Stimulated activated CD4-positive, alpha-beta T cell treated with anti-CD3 and anti-CD28 coated beads, TNF-alpha, amount 100 ng/mL, for 1 hour (primary cell): ENCODE measurements at places on chromosomes 16 and 17.

GRCh38 chr16:9596788-9597187, 505.3 kb downstream of the HAPSTR1 start:
- no peak for DNase-seq

GRCh38 chr17:41512546-41513167, 6.0 kb downstream of the KRT15 start:
- DNase-seq: no peak

DNA sequence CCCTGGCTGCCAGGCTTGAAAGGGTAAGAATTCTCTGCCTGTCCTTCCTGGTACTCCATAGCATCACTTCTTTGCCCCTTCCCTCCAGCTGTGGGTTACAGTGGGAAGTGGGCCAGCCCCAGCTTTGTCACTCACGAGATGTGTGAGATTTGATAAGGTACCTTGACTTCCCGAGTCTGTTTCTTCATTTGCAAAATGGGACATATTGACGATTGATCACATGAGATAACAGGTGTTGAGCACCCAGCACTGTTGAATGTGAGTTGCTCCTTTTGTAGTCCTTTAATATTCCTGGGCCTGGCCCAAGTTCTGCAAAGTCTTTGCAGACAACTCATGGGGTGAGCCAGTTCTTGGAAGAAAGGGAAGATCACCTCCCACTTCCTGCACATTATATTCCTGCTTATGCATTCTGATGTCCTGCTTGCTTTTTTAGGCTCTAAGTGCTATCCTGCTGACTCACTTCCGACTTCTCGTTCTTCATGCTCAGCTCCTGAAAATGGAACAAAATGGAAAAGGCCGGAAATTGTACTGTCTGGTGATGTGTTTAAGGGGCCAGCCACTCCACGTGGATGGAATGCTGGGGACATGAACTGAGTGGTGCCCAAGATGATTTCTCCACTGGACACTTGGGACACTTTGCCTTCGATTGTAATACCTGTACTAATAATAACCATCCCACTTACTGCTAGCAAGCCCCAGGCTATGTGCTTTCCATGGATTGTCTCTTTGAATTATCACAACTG, 8.3 kb upstream of the NLK start:
- DNase-seq: no peak

DNA sequence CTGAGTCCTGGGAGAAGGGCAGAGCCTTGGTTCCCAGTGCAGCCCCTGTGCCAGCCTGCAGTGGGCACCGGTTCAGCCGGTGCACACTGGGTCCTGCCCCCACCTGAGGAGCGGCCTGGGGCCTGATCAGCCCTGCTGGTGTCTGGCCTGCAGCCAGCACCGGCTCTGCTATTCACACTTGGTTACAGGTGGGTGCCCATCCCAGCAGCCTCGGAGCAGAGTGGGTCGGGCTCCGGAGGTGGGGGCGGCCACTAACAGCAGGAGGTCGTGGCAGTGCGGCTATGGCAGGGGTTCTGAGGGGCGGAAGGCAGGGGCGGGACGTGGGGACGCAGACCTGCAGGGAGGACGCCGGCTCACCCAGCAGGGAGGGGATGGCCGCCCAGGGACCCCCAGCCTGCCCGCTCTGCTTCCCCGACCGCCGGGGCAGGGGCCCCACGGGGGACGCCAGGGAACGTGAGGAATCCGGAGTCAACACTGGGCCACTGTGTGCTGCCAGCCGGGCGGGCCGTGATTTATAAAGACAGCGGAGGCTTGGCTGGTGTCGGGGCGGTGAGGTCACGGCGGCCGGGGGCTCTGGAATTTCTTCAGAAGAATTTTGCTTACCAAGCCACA, 20.3 kb downstream of the METRNL start:
- DNase-seq: no peak

DNA sequence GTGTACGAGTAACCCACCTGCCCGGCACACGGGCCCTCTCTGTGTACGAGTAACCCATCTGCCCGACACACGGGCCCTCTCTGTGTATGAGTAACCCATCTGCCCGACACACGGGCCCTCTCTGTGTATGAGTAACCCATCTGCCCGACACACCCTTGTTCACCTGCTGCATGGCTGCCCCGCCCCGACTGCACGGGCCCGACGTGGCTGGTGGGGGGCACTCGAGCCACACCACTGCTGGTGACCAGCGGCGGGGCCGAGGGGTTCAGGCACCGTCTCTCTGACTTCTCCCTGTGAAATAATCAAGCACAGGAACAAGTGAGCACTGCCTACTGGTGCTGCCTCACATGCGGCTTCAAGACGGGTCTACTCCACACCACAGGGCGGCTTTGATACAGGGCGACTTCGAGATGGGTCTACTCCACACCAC, 22.1 kb downstream of the MAP1LC3B start:
- no peak for DNase-seq

- no peak for DNase-seq
Observed at GRCh38 chr17:75124041-75124818, 7.3 kb downstream of the NT5C start.

- DNase-seq: no peak
Observed at GRCh38 chr17:59332749-59333377, 1.4 kb downstream of the YPEL2 start.

DNA sequence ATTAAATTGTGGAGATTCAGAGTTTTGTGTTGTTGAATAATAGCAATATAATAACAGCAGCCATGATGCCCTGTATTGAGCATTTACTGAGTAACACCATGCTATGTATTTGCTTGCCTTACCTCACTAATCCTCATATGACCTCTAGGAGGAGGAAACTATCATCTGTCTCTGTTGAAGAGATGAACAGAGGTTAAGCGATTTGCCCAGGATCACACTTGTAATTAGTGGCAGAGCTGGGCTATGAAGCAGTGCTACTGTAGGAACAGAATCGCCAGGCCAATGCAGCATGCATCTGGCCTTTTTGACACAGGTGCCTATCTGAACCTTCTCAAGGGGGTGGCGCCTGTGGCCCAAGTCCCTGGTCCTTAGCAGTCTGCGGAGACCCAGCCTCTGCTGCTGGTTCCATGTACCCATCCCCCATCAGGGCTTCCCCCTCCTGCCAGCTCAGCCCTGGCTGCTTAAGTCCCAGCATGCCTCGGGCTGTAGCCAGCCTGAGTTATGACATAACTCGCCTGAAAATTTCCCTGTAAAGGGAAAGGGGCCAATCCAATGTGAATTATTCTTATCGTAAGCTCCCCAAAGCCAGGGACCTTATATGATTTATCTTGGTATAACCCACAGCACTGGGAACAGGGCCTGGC, 50.4 kb upstream of the HS3ST2 start:
- DNase-seq: no peak

DNA sequence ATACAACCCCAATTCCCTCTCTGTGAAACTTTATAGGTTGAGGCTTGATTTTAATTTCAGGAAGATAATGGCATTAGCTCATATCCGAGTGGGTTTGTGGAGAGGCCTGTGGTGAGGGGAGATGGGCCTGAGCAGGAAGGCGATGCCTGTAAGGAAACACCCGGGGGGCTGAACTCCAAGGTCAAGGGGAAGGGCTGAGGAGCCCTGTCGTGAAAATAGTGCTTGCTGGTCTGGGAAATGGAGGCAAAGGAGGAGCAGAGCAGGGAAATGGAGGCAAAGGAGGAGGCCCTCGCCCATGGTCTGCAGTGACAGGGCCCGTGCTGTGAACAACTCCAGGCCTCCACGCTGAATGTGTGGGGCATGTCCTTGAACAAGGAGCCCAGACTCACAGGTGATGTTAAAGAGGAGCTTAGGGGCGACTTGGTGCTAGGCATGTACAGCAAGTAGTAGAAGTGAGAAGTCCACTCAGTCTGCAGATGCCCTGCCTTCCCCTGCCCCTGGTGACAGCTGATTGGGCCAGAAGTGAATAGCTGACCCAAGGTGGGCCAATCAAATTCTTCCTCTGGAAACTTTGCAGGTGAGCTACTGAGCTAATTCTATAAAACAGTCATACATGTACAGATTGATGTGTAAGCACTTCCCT, 38.1 kb downstream of the MRPS23 start:
- DNase-seq: no peak

DNA sequence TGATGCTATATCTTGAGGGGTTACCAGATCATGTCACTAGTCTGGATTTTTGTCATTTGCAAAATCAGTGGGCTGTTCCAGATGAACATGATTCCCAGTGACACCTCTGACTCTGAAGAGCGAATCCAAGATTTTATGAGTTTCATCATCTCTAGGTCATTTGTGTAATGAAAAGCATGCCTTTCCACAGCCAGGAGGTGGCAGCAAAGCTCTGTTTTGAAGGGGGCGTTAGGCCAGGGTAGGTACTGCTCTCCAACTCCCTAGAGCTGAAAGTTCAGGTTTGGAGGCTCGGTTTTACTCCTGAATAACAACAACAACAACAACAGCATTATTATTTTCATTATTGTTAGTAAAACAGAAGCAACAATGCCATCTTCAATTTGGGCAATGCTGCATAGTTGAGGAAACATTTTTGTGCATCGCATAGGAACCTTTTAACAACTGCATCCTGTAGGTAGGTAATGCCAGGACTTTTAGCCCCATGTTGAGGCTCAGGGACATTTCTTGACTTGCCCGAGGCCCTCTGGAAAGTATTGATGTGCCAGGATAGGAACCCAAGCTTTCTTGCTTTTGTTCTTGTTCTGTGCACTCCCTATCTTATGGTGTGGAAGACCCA, 77.0 kb downstream of the MYH13 start:
- no peak for DNase-seq

DNA sequence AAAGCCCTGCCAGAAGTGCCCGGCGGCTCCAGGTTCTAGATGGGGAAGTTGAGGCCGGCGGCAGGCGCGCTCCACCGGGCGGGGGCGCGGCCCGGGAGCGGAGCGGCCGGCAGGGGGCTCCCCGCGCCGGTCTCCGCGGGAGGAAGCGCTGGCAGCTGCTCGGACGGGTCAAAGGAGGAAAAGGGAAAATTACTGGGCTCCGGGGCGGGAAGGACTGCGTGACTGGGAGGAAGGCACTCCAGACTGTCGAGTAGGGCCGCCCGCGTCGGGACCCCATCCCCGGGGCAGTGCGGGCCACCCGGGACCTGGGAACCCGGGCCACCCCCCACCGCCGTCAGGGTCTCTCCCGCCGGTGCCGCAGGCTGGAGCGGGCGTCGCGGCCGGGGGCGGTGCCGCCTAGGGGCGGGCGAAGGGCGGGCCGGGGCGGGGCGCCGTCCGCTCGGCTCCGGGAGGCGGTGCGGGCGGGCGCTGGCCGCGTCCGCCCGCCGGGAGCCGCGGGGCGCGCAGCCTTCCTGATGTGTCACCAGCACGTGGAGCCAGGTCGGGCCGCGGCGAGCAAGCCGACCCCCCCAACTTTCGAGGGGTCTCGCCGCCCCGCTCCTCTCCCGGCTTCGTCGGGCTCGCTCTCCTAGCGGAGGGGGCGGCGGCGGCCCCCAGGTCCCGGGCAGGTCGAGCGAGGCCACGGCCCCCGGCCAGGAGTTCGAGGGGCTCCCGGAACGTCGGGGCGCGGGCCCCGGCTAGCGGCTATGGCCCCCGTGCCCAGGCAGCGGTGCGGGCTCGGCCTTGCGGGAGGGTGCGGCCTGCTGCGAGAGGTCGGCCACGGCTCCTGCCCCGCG, 167.5 kb downstream of the RAB11FIP4 start:
- DNase-seq: peak; percentile 49

GRCh38 chr16:84069540-84069939, 26.9 kb upstream of the SLC38A8 start:
- DNase-seq: no peak

- DNase-seq: no peak
Observed at GRCh38 chr17:16989953-16990860, 18.3 kb upstream of the TNFRSF13B start.

DNA sequence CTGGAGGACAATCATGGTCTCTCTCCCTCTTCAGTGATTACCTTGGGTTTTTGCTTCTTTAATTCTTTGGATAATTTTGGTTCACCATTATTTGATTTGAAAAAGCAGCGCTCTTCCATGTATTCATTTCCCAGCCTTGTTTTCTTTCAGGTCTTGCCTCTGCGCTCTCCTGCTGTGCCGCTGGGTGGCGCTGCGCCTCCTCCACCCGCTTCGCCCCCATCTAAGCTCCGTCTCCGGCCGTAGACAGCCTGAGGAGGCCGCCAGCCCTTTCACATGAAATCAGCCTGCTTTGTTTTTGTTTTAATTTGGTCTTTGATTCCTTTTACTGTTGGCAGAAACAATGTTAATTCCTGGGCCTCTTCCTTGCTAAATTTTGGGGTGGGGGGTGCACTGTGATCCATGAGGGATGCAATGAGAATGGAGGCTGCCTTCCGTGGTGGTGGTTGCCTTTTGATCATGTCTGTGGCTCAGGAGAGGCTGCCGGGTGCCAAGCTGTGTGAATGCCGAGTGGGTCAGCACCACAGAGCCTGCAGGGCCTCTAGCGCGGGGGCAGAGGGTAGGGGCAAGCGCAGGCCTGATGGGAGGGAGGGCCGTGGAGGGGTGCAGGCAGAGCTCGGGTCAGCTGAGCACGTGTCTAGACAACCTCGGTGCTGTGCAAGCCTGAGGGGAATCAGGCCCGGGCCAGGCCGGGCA, 64.1 kb downstream of the PLD6 start:
- DNase-seq: no peak

DNA sequence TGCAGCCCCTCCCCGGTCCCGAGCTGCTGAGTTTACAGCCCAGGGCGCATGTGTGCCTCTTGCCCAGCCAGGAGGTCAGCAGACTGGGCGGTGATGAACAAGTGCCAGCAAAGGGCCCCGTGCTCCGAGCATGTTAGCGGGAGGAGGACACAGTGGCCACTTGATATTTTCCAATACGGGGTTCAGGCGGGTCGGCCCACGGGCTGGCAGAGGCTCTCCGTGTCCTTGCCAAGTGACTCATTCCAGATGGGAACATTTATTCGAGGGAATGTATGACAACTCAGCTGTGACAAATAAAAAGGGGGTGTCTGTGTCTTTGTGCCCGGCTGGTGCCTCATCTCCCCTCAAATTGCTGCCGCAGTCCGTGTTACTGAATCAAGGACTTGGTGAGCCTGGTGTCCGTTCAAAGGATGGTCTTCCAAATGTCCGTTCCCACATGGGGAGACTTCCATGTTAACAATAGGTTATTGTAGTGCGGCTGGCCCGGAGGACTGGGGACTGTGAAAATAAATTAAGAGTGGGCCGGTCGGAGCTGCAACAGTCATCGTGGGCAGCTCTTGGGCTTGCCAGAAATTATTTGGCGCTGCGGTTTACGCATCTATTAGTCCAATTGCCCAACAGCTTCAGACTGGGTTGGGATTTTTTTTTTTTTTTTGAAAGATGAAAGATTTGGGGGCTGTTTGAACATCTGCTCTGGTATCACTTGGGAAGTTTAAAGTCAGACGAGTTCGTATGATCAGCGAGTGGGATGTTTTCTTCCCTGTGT, 174.0 kb upstream of the CIBAR2 start:
- DNase-seq: no peak

DNA sequence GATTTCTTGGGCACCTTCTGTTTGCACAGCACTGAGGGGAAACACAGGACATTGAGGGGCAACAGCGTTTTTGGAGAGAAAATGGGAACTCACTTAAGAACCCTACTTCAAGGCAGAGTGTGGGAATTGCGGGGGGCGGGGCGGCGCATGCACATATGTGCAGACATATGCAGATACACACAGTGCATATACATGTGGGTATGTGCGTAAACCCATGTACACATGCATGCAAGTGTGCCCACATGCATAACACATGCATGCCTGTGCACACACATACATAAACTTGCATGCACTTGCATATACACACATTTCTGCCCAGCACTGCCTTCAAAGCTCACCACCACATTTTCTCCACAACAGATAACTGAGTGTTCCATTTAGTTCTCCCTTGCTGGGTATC, 32.4 kb downstream of the NLRC5 start:
- DNase-seq: no peak
